A549 treated with AZD2906 at 1 μM for 4 hours (cell line): ENCODE measurements at places on chromosomes 5 and 9. TPM values are rescaled to one million over a fixed set of nuclear protein-coding genes. Genes with fewer than 3 reads are reported as not detected.

GCNT4 gene
- 0.22 to 0.31 TPM (median 0.29 TPM) in 5 replicates for total RNA-seq

NCBP1 gene
- total RNA-seq: 22.5 to 25.9 TPM (median 25.2 TPM) in 5 replicates

NR6A1 gene
- total RNA-seq: 1.4 to 2.0 TPM (median 1.7 TPM) in 5 replicates

CCDC152 gene
- not detected in 5 replicates for total RNA-seq

SEMA6A gene
- 0.03 to 0.62 TPM (median 0.14 TPM) in 5 replicates for total RNA-seq

TAF11L14 gene
- total RNA-seq: not detected in 5 replicates

GPX8 gene
- 30.6 to 36.7 TPM (median 32.4 TPM) in 5 replicates for total RNA-seq

STK32A gene
- 0.13 to 0.40 TPM (median 0.22 TPM) in 5 replicates for total RNA-seq

AGPAT2 gene
- 71.0 to 109 TPM (median 106 TPM) in 5 replicates for total RNA-seq

IZUMO3 gene
- total RNA-seq: not detected in 5 replicates

CNTFR gene
- total RNA-seq: 0.06 to 0.14 TPM (median 0.12 TPM) in 5 replicates

CDH9 gene
- total RNA-seq: not detected in 5 replicates

PCSK1 gene
- total RNA-seq: 0.27 to 0.34 TPM (median 0.29 TPM) in 5 replicates

RGMB gene
- 6.5 to 7.3 TPM (median 7.1 TPM) in 5 replicates for total RNA-seq

GRIA1 gene
- not detected in 5 replicates for total RNA-seq

GDF9 gene
- total RNA-seq: 0.19 to 0.31 TPM (median 0.25 TPM) in 5 replicates

TEX48 gene
- total RNA-seq: not detected in 5 replicates

MSMP gene
- 0.15 to 0.38 TPM (median 0.23 TPM) in 4 of 5 replicates, not detected in the other for total RNA-seq

IFNA4 gene
- total RNA-seq: not detected in 5 replicates
